SK-N-SH (cell line): ENCODE measurements at places on chromosomes 3 and 15. TPM values are rescaled to one million over a fixed set of nuclear protein-coding genes. Genes with fewer than 3 reads are reported as not detected.

GRCh38 chr3:48344867-48345507 lies 11.5 kb upstream of the SPINK8 start:
- peak; percentile 39 for DNase-seq

DNA sequence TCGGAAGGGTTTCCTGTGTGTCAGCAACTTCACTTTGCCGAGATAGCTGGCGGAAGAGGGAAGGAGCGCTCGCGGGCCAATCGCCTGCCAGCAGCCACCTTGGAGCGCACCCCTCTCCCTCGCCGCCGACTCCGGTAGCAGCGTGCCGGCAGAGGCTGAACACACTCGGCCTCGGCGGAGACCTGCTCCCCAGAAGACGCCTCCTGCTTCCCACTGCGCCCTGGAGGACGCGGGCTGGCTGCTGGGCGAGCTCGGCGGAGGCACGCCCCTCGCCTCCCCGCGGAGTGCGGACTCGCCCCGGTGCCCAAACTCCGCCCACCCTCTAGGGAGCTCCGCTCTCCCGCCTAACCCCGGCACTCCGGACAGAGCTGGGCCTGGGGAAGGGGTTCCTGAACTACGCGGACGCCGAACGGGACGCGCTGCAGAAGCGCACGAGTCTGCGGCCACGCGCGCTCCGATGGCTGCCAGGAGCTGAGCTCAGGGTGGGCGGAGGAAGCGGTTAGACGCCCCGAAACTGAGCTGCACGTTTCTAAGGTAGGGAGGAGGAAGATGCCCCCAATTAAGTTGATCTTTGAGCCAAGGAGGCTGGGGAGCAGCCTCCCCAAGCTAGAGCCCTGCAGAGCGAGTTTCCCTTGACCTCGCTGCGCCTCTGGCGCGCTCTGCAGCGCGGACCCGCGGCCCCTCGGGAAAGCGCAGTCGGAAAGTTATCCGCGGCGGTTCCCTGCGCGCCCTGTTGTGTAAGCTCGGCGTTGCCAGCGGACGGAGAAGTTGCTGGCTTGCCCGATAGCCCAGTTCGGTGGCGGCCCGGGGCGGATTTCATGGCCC lies at the start of gene P2RY1:
P2RY1 (plus strand) TSS at position 356 of the 825 bp plus-strand sequence. CDS start 652 bp downstream, outside the sequence.
- peak; percentile 70 for DNase-seq

Gene LMOD3
- not detected in 2 replicates for polyA plus RNA-seq

Gene DAZL
- not detected in 2 replicates for polyA plus RNA-seq

Gene FBXO40
- polyA plus RNA-seq, result not detected in 2 replicates
